ENCODE measurements at places on chromosomes 12 and 14.

GRCh38 chr12:88746386-88746785 lies 166.1 kb upstream of the KITLG start:
- DNase-seq = no peak

DNA sequence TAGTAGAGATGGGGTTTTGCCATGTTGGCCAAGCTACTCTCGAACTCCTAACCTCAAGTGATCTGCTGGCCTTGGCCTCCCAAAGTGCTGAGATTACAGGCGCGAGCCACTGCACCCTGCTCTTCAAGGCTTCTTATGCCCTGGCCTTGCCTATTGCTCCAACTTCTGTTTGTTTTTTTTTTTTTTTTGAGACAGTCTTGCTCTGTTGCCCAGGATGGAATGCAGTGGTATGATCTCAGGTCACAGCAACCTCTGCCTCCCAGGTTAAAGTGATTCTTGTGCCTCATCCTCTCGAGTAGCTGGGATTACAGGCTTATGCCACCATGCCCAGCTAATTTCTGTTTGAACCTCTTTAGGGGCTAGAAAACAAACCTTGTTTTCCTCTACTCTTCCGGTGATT lies 6.0 kb upstream of the ABCD4 start:
- no peak for DNase-seq

- DNase-seq = peak; percentile 47
Observed at GRCh38 chr12:29317556-29318363, 63.2 kb downstream of the ERGIC2 start.

GRCh38 chr14:37903343-37904191 lies 304.1 kb upstream of the SSTR1 start:
- peak; percentile 33 for DNase-seq

DNA sequence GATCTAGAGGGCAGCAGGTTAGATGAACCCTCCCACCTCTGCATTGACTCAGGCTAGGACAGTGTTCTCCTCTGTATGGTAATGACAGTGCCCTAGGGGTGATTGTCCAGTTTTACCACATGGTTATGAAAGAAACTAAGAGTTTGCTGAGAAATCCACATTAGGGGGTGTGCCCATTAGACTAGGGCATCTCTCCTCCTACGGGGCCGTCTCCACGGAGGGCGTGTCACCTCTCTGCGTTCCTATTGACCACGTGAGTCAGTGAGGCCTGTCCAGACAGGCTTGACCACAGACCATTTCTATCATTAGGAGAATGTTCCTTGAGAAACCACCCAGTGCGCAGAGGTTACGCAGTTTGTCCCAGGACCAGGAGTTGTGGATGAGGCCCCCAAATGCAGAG lies 8.3 kb downstream of the MVK start:
- no peak for DNase-seq

GRCh38 chr12:1373901-1374735 lies 220.3 kb downstream of the FBXL14 start:
- no peak for DNase-seq

- no peak for DNase-seq
Observed at GRCh38 chr12:6327229-6328041, 14.4 kb downstream of the TNFRSF1A start.

DNA sequence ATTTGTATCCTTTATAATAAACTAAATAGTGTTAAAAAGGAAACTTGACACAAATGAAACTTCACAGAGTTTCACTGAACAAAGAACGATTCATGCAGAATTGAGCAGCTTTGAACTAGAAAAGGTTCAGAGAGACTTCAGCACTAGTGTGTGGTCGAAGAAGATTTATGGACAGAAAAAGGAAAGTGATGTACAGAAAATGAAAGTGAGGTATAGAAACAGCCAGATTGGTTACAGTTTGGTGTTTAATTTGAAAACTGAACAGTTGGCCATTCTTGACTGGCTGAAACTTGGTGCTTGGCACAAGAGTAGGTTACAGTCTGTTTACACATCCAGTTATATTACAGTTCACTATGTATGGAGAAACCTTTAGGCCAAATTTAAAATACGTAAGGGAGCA lies 207.1 kb downstream of the GALC start:
- no peak for DNase-seq

GRCh38 chr14:61515436-61516117 lies 179.7 kb upstream of the HIF1A start:
- no peak for DNase-seq

DNA sequence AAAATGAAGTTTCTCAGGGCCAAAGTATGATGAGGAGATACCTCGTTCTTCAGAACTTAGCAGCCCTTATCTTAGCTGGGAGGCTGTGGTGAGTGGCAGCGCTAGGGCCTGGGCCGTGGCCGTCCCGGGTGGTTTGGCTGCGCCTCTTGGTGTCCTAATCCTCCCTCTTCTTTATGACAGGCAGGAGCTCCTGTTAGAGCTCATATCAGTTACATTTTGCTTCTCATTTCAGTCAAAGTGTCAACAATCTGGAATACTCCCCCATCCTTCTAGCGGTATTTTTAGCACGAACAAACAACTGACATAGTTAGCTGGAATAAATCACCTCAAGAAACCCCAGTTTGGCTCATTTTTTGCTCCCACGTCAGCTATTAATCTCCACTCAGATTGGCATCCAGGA lies 188.8 kb downstream of the TTC7B start:
- no peak for DNase-seq

GRCh38 chr12:27566159-27566558 lies 42.2 kb downstream of the PPFIBP1 start:
- DNase-seq = no peak

DNA sequence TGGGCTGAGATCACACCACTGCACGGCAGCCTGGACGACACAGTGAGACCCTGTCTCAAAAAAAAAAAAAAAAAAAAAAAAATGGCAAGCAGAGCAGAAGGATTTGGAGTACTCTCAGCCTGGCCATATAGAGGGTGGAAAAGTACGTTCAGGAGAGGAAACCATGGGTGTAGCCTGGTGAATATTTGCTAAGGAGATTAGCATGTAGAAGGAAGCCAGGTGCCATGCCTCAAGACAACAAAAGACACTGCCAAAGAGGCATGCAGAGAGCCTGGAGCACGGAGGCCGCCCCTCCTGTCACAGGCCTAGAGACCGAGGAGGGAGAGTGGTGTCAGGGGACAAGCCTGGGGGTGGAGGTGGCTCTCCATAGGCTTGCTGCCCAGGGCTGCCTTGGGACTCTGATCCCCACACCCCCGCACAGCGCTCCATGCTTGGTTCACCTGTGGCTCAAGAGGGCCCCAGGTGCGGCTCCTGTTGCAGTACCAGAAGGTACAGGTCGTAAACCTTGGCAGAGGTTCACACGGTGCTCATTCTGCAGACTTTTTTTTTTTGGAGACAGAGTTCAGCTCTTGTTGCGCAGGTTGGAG lies 27.9 kb upstream of the DEGS2 start:
- DNase-seq = no peak

- no peak for DNase-seq
Observed at GRCh38 chr14:22699801-22700564, 55.8 kb upstream of the OR6J1 start.

DNA sequence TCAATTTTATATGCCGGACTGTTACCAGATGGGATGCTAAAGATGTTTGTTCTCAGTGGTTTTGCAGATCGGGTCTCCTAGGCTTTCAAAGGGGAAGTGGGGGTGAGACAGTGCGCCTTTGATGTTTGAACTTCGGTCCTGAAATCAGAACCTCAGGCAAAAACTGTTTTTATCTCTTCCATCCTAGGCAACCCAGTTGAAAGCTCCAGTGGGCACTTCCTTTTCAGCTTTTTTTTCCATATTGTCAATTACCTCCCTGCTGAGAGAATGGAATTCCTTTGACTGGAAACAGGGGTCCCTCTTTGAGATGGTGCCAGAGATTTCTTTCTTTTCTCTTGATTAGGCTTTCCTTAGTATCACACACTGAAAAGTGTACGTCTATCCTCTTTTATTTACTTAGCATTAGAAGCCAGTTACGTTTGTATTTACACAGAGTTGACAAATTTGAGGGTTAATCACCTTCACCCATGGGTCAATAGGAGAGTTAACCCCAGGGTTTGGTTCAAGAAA lies 40.0 kb downstream of the NUAK1 start:
- DNase-seq = no peak

- no peak for DNase-seq
Observed at GRCh38 chr14:92944976-92945375, 22.0 kb downstream of the CHGA start.

DNA sequence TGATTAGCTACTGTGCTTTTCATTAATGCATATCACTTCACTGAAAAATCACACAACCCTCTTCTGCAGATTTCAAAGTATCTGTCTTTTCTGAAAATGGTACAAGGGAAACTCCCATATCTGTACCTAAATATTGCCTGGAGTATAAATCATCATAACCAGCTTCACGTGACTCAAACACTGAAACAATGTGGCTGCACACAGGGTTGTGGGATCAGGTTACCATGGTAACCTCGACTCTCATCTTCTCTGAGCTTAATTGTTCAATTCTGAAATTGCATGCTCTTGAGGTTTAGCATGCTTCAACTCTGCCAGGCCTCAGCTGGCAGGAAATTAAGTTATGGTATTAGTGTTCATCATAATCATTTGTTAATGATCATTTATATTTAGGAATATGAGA lies 77.5 kb upstream of the CPSF6 start:
- peak; percentile 62 for DNase-seq

- DNase-seq = no peak
Observed at GRCh38 chr12:63313139-63313538, 162.1 kb upstream of the AVPR1A start.

GRCh38 chr14:55741240-55741639 lies 161.2 kb downstream of the KTN1 start:
- DNase-seq = no peak

DNA sequence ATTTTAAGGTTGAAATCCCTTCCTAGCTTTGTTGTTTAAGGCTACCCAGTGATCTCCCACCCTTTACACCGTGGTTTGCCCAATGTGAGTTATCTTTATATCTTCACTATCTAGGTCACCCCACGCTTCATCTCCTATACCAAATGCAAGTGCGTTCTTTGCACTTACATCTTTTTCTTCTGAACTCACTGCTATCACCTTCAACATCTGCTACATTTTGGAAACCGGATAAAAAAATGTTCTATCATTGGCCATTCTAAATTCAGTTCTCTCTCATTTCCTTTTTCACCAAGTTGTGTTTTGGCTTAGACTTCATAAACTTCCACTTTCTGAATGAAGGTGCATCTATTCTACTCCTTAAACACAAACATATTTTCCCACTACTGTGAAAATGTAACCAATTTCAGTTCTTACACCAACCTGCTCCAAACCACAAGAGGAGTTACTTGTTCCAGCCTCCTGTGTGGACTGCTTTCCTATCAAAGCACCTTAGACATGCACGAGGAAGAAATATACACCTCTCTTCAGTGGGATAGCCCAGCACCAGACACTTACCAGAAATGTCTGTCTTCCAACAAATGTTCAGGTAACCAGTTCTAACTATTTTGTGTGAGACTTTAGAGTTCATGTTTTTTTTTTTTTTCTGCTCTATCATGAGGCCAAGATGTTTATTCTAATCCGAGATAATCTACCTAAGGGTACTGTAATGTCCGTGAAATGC lies 21.9 kb downstream of the CLEC9A start:
- DNase-seq = no peak

DNA sequence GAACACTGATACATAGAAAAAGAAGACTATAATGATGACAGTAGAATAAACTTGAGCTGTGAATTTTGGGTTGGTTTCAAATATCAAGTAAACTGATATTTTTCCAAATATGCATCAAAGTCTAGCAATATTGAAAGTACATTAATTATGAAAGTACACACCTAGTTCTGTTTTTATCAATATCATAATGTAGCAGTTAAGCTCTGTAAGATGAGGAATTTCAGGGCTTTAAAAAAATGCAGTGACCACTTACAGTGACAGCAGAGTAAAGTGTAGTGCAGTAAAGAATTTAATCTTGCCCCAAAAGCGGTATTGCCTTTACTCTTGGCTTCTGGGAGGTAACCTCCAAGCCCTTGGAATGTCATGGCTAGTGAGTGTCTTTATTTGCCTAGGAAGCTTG lies 102.9 kb upstream of the ABCD2 start:
- no peak for DNase-seq

GRCh38 chr12:22766911-22767420 lies 142.0 kb downstream of the ETNK1 start:
- no peak for DNase-seq

GRCh38 chr12:18969512-18969911 lies 160.0 kb upstream of the PLEKHA5 start:
- DNase-seq = no peak

GRCh38 chr12:15546102-15546701 lies 223.9 kb downstream of the PTPRO start:
- peak; percentile 74 for DNase-seq

DNA sequence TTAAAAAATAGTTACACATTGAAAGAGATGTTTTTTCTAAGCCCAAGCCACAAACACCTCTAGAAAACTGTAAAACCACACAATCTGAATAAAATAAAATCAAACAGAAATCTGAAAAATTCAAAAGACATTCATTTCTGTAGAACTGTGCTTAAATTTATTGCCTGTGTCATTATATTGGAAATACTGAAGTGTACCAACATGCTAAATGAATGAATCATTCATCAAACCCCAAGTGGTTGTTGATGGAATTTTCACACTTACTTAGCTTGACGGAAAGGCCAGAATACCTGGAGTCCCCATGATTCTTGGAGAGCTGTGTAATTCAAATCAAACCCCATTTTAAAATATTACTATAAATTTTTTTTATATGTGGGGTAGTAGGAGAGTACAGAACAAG lies 2.7 kb downstream of the KITLG start:
- no peak for DNase-seq

DNA sequence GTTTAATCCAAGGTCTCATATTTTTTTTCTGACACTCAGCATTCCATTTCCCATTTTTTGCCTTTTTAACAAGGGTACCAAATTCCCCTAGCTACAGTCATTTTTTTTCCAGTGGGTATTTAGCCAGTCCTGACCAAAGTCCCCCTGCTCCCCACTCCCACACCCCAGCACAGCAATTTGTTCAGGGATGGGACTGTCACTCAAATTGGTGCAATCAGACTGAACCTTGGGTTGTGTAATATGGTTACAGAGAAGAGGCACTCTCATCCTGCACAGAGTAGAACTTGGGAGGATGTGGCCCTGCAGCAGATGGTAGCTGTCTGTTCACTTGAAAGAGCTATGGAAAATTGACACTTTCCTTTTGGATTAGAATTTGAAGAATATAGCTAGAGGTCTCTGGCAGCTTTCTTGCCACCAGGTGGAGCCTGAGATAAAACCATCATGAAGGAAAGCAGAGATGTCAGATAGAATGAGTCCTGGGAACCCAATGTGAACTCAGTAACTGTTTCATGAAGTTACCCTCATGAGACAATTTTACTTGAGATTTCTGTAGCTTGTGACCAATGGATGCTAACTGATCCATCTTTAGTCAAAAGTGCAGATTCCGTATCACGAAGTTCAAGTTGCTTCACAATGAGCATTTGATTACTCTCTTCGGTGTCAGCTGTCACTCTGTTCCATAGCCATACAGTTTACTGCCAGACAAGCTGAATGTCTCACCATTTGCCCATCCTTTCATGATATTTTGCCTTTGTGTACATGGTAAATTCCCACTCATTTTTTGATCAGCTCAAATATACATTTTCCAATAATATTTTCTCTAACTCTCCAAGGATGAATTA lies 394.0 kb upstream of the SYT1 start:
- no peak for DNase-seq

DNA sequence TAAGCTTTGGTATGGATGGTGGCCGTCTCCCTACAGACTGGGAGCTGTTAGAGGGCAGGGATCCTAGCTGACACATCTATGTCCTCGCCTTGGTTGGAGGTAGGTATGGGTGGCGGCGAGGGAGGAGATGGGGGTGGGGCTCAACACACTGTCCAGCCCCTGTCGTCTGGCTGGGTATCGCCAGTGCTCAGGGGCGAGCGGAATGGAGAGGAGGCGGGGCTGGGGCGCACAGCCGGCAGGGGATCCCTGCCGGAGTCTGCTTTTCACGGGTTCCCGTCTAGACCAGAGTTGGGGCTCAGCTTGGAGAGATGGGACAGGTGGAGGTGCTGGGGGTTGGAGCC lies 16.1 kb downstream of the TAMALIN start:
- no peak for DNase-seq
